ENCODE measurements at places on chromosomes 12 and 14. TPM values are rescaled to one million over a fixed set of nuclear protein-coding genes. Genes with fewer than 3 reads are reported as not detected.

The INHBC gene
- not detected for total RNA-seq

The ZNF384 gene
- total RNA-seq = 26.2 TPM

GRCh38 chr14:76497550-76498462 lies 121.9 kb downstream of the ESRRB start:
- no peak for DNase-seq

DNA sequence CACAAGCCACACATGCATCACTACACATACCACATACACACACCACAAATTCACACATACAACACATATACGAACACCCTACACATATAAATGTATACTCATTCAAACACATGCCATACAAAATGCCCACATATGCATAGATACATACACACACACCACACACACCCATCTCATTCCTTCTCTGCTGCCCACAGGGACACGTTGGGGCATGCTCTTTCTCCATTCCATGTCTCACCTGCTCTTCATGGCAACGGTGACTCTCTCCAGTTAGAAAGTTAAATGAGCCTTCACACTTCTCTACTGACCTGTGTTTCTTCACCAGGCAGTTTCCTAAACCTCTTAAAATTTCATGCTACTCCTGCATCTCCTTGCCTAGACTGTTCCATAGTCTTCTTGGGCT lies 1194.8 kb downstream of the BCL11B start:
- DNase-seq = no peak

The ADAM21 gene
- total RNA-seq = 0.97 TPM
